ENCODE measurements at places on chromosomes 13 and 19.

DNA sequence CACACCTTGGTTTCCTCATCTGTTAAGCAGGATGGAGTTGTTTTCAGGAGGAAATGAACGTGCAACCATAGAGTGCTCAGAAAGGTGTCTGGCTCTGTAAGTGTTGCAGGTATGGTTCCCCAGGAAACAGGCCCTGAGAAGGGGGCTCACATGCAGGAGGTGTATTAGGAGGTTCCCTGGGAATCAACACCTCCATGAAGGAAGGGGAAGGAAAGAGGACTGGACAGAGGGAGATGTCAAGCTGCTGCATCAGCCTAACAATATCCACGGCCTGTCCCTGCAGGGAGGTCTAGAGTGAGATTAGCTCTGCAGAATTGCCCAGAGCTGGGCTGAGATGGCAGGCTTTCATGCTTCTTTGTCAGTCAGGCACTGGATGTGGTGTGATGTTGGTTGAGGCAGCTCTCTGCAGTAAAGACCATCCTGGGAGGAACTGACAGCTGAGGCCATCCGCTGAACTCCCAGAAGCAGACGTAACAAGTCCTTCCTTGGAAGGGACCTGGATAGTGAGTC is 373.3 kb downstream of the ZNF536 start:
- DNase-seq, result no peak

DNA sequence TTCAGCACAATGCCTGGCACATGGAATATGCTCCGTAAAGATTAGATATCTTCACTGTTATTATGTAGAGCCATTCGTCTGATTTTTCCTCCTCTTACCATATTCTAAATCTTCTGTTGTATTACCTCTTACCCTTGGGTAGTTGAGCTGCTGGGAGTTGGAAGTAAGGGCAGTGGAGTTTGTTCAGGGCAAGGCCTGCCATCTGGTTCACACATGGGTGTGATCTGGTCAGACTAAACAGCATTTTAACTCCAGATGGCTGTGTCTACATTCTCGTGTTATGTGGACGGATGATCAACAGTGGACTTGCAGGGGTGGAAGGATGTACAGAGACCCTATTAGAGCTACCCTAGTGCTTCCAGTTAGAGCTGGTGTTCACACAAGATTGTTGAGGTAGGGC is 164.9 kb downstream of the ZIC5 start:
- DNase-seq, result no peak

GRCh38 chr19:55068950-55069864 is 6.3 kb upstream of the RDH13 start:
- peak; percentile 53 for DNase-seq

DNA sequence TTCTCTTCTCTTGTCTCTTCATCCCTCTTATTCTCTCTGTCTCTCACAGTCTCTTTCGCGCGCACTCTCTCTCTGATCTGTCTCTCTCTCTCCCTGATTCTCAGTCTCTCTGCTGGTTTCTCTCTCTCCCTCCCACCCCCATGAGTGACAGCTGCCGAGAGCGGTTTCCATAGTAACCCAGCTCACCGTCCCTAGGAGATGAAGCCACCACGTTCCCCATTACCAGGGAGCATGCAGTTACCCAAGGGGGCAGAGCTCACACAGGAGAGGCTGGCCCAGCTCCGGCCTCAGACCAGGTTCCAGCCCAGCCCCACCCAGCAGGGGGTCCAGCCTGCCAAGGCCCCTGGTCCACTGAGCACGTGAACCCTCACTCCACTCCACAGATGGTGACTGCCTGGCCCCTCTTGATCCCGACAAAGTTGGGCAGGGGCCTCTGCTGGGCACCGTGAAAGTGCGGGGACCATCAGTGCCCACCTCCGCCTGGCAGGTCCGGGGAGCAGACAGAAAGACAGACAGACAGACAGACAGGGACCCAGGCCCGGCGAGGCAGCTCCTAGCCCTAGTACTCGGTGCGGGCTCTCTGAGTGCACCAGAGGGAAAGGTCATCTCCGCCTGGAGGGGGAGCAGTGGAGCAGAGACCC is 50.6 kb downstream of the CELF5 start:
- DNase-seq, result peak; percentile 90

DNA sequence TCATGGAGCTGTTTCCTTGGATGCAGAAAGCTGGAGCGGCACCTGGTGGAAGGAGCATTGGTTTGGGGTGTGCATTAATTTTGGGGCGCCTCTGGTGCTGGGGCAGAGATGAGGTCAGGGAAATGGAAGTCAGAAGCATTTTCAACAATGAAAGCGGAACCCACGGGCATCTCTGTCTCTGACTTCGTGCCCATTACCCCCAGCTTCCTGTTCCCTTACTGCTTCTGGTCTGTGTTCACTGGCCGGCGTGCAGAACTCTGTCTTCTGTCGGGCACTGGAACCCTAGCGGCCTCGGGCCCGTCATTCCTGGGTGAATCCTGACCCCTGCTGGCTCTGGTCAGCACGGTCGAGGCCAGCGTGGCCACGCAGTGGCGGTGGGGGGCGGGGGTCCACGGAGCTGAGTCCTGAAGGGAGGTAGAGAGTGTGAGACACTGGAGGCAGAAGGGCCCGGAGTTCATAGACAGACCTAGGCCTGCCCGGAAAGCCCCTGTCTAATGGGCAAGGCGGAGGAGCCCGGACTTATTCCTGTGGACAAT is 7.9 kb upstream of the LINGO3 start:
- peak; percentile 75 for DNase-seq

DNA sequence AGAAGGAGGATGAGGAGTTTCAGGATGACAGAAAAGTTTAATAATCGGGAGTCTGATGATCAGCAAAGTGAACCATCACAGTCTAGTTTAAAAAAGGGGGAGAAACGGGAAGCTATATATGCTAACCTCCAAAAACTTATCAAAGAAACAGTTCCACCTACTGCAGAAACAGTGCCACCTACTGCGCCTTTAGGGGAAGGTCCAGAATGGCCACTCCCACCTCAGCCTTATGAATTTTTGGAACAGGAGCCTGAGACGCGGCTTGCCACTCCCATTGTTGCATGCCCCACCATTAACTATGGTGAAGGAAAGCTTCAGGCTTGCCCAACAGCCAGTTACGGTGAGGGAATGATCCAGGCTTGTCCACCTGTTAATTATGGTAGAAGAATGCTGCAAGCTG is 929.0 kb downstream of the SLITRK6 start:
- no peak for DNase-seq

GRCh38 chr19:44757735-44758505 is 9.4 kb downstream of the BCL3 start:
- peak; percentile 78 for DNase-seq

GRCh38 chr13:106095406-106095805 is 440.1 kb downstream of the EFNB2 start:
- no peak for DNase-seq

- DNase-seq, result no peak
Measured at GRCh38 chr13:88112526-88112925, 441.4 kb downstream of the SLITRK5 start.

- DNase-seq, result no peak
Measured at GRCh38 chr19:48671446-48671995, 1.3 kb downstream of the NTN5 start.

DNA sequence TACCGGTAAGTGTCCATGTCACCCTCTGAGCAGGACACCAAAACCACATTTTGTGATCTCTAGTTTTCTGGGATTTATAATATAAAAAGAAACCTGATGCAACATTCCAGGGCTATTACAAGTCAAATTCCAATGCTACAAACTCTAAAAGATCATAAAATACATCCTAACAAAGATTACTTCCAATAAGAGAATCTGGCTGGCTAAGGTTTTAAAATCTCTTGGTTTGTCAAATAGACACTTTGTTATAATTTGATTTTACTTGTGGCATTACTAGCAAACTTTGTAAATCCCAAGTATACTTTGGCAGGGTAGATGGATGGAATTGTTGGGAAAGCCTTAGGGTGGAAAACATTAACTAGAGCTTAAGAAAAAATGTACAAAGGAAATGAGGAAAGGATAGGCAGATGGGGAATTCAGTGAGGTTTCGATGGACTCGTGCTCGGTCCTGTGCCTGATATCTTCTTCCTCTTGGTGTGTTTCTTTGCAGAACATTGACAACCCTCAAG is 74.0 kb upstream of the POMP start:
- no peak for DNase-seq

DNA sequence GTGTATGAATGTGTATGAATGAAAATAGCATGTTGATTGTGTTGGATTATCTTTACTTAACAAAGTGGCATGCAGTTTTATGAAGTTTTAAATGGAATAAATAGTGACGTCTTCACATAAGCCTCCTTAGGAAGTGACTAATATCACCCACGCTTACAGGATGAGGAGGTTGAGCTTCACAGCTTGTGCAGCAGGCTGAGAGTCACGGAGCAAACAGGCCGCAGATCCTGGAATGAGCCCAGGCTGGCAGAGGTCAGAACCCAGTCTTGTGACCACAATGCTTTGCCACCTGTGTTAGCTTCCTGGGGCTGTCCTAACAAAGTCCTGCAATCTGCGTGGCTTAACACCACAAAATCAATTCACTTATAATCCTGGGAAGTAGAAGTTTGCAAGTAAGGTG is 20.8 kb downstream of the LAIR2 start:
- no peak for DNase-seq

DNA sequence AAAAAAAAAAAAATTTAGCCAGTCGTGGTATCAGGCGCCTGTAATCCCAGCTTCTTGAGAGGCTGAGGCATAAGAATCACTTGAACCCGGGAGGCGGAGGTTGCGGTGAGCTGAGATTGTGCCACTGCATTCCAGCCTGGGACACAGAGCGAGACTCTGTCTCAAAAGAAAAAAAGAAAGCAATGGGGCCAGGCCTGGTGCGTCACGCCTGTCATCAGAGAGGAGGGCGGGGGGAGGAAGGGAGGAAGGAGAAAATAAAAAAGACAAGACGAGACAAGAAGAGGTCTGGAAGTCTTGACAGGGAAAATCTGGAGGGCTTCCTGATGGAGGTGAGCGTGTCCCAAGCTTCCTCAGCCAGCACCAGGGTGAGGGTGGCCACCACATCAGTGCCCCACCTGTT is 54.9 kb upstream of the PTPRS start:
- DNase-seq, result no peak

Measured in iPS-NIHi11 (cell line).